ENCODE measurements at places on chromosomes 13 and 19.

- DNase-seq = no peak
These were observed 151.8 kb upstream of the SOX1 start for GRCh38 chr13:111915104-111915551.

DNA sequence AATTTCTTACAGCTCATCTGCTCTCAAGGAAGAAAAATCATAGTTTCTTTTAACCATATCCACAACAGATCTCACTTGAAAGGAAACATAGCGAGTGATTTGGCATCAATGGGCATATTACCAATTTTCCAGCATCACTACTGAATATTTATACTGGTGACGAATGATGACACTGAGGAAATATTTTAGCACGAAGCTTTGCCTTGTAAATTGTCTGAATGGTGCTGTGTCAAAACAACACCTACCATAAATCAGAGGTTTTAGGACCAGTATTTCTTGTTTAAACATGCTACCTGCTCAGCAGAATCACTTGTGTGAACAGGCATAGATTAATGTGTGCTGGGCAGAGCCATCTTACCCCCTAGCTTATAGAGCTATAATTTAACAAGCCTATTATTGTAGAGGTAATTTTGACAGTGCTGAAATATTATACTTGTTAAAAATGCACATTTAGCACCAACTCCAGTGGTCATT is 146.8 kb downstream of the ABCC4 start:
- no peak for DNase-seq

- no peak for DNase-seq
These were observed 67.5 kb downstream of the B3GLCT start for GRCh38 chr13:31267126-31267784.

GRCh38 chr13:107324416-107325204 is 756.7 kb upstream of the ARGLU1 start:
- no peak for DNase-seq

- no peak for DNase-seq
These were observed 1.3 kb downstream of the HNRNPL start for GRCh38 chr19:38848299-38849146.

GRCh38 chr13:106156468-106156867 is 379.0 kb downstream of the EFNB2 start:
- DNase-seq = no peak

DNA sequence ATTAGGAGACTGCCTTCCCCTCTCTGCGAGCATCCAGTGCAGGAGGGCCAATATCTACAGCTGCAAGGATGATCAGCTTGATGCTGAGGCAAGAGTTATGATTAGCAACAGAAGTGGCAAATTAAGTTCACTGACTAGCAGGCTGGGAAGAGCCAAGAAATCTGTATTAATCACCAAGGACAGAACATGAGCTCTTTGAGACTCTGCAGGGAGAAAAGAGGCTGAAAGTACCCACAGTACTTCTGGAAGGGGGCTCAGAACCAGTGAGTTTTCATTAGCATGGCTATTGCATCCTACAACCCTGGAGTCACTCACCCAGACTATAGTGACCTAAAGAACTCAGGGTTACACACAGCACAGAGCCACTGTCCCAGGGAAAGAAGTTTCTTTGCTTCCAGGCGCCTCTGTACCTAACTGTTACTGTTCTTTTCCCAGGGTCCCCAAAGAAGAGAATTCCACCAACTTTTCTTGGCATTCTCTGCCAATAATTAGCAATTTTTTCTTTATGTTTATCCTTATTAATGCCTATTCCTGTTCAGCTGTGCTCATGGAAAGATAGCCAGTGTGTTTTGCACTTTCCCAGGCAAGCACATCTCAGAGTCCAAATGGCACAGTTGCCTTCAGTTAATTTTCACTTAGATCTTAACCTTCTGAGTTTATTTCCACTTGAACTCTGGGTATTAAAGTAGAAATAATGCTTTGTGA is 25.8 kb upstream of the MEDAG start:
- no peak for DNase-seq

GRCh38 chr19:38430931-38431330 is 2.6 kb upstream of the RYR1 start:
- no peak for DNase-seq

DNA sequence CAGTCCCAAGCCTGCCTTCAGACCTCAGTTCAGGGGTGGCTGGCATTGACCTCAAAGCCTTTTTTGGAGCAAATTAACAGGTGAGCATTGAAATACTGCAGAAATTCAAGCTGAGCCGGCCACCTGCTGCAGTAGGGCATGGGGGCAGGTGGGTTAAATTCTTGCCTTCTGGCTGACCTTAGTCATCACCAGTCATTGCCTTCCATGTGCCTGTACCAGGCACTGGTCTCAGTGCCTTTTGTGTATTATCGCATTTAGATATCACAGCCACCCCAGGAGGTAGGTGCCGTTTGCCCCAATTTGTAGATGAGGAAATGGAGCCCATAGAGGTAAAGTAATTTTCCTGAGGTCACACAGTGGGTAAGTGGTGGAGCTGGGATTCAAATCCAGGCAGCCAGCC is 7.2 kb downstream of the PPP1R37 start:
- no peak for DNase-seq

DNA sequence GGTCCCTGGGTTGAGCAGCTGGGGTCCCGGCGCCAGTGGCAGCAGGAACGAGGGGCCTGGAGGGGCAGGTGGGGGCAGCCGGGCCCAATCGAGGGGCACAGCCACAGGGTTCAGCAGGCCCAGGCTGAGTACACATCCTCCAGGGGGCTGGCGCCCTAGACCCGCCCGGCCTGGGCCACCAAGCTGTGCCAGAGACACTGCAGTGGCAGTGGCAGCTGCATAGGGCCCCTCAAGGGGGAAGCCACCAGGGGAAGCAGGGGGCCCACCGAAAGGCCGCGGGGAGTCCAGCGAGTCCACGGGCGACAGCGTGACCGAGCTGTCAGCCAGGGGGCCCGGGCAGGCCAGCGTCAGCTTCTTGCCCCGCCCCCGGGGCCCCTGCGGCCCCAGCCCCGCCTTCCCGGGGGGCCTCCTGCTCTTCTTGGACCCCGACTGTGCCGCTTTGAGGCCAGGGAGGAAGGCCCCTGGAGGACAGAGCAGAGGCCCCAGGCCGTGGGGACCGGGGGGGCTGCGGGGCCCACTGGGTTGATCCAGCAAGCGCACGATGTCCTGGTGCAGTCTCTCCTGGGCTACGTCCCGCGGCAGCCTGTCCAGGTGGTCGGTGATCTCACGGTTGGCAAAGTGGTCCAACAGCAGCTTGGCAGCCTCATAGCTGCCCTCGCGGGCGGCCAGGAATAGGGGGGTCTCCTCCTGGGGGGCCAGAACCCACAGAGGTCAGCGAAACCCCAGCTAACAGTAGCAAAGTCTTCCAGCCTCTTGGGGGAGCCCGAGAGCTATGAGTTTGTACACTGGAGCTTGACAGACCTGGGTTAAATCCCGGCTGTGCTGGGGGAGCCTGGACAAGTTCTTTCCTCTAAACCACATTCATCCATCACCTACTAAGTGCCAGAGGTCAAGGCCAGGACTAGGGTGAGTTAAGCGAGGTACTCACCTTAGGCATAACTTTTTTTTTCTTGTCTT is 39.5 kb downstream of the NOTCH3 start:
- no peak for DNase-seq

DNA sequence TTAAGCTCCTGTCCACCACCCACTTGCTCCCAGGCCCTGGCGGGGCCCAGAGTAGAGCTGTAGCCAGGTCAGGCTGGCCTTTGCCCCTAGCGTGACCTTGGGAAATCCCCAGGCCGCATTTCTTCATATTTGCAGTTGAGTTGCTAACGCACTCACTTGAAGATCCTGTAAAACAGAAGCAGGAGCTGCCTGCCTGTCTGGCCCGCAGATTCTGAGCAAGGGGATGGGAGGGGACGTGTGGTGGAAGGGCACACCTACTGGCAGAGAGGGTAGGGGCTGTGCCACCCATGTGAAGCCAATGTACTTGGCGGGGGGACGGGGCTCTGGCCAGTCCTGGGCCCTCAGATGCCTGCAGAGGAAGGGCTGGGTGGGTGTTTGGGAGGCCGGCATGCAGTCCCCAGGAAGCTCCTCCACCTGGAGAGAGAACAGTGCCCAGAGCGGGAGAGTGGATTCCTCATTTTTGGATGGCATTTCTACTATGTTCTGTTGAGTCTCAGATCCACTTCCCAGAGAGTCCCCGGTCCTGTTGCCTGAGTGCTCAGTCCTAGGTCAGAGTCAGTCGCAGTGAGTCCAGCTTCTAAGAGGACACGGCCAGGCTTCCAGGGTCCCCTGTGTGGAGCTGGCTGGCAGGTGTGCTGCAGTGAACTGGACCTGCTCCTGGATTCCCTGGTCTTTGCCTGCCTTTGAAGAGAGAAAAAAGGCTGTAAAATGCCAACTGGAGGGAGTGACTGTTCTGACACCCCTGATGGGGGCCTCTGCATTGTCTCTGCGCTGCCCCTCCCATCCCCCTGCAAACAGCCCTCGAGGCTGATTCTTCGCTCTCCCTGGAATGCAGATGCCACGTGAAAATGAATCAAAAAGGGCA is 62.9 kb downstream of the GGACT start:
- DNase-seq = no peak

DNA sequence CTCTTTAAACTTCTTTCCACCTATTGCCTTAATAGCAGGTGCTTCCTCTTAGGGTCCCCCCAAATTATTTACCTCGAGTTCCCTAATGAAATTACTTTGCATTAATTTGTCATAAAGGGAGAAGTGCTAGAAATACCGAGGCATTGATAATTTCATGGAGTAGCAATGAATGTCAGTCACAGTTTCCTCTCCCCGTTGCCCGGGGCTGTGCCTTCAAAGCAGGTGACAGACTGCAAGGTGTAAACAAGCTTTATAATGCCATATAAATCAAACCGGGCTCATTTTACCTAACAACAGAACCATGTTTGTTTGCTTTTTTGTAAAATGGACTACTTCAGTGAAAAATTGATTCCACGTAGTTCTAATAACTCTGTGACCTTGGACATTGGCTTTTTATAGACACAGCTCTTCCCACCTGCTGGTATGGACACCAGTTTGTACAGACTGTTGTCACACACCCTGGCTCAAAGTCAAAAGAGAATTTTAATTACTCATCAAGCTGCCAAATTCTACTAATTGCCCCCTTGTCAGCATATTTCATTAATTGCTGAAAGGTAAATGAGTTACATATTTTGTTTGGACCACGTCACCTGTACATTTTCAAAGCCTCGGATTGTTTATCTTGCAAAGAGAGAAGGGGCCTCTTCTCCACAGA is 171.1 kb downstream of the STK24 start:
- no peak for DNase-seq

Data from Panc1 (cell line).